ENCODE measurements at places on chromosomes 1 and 21.
A peak's percentile ranks its signal among the peaks of the same experiment; 100 is the strongest.

GRCh38 chr1:12208764-12209494 lies 20.9 kb upstream of the VPS13D start:
- peak; percentile 90 for DNase-seq

GRCh38 chr21:38455403-38455802 lies 42.9 kb downstream of the ERG start:
- DNase-seq = no peak

GRCh38 chr1:229758101-229759036 lies 132.3 kb downstream of the URB2 start:
- DNase-seq = no peak

DNA sequence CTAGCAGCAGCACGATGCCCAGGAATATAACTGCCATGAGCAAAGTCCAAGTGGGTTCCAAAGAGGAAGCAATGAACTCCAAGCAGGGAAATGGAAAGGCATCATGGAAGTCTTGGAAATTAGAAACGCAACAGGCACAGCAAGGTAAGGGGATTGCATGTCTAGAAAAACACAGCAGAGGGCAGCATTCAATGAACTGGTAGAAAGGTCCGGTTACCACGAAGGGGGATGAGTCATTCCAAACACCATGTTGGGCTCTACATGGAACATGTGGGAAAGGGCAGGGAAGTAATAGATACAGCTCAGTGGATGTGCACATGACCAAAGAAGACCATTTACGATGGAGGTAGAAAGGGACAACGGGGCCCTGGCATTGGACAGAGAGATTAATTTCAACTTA lies 36.4 kb downstream of the RXRG start:
- DNase-seq = peak; percentile 65

GRCh38 chr1:47219001-47219400 lies 13.0 kb downstream of the TAL1 start:
- no peak for DNase-seq

GRCh38 chr1:172916116-172916515 lies 134.6 kb downstream of the TNFSF18 start:
- no peak for DNase-seq

GRCh38 chr1:230031131-230031530 lies 35.9 kb upstream of the GALNT2 start:
- DNase-seq = no peak

DNA sequence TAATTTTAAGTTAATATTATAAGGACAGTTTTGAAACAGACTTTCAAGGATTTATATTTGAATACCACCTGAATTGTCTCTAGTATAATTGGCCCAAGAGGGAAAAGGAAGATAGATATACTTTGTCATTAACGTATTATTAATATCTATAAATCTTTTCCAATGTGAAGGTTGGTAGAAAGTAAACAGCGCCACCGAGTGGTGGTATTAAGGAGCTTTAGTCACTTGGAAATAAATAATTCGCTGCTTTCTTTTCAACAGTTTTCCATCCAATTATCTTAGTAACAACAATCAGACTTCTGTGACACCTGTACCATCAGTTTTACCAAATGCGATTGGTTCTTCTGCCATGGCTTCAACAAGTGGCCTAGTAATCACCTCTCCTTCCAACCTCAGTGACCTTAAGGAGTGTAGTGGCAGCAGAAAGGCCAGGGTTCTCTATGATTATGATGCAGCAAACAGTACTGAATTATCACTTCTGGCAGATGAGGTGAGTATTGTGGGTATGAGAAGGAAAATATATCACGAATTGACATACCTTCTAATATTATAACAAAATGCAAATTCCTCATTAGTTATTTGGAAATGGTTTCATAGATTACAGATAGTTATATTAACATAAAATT lies 37.7 kb downstream of the SH3GLB1 start:
- no peak for DNase-seq

GRCh38 chr1:20250340-20250989 lies 40.2 kb upstream of the VWA5B1 start:
- DNase-seq = no peak

DNA sequence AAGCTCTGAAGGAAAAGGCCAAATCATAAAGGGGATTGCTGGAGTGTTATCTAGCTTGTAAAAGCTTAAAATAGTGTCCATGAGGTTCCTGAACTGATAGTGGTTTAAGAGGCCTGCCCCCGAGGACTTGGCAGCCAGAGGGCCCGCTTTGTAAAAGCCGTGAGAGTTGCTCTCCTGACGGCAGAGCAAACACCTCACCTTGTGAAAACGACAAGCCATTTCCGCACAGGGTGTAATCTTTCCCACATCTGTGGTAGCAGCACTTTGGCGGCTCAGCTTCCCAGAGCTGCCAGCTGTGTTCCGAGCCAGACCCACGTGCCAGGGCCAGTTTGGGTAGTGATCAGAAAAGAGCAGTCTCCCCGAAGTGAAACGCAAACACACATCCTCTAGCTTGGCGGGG lies 37.0 kb downstream of the SERBP1 start:
- no peak for DNase-seq

Data from ELF-1 (cell line).